ENCODE measurements at places on chromosomes 1 and 21.

- no peak for DNase-seq
Observed at GRCh38 chr1:246068217-246068512, 438.9 kb downstream of the SMYD3 start.

DNA sequence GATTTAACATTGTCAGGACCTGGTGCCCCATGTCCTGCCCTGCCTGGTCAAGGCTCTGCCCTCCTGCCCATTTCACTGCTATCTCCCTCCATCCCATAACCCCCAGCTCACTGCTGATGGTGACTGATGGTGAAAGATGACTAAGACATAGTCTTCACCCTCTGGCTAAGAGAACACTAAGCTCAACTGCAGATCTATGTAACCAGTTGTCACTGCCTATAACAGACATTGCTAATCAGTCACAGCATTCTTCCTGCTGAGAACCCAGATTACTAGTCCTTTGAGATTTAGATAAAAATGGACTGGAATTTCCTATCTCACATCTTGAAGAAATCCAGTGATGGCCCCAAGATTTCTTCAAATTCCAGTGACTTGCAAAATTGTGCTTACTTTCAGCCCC lies 8.0 kb upstream of the ZNF362 start:
- no peak for DNase-seq

GRCh38 chr1:42006836-42007235 lies 88.1 kb upstream of the HIVEP3 start:
- DNase-seq, result no peak

DNA sequence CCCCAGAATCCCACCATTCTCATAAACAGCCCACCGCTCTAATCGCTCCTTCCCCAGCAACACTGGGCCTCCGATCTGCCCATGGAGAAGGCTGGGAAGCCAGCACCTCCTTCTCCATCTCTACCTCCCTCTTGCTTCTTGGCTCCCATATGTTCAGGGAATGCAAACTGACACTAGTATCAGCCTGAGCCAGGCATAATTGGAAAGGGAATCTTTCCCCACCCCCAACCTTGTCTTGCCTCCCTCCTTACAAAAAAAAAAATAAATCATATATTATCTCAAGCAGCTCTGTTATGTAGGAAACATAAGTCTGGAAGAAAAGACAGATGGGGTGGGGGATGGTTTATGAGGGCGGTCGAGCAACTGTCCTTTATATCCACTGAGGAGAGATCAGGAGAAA lies 127.2 kb downstream of the NAV1 start:
- DNase-seq, result no peak

GRCh38 chr1:209249280-209249670 lies 334.2 kb upstream of the CAMK1G start:
- DNase-seq, result no peak

DNA sequence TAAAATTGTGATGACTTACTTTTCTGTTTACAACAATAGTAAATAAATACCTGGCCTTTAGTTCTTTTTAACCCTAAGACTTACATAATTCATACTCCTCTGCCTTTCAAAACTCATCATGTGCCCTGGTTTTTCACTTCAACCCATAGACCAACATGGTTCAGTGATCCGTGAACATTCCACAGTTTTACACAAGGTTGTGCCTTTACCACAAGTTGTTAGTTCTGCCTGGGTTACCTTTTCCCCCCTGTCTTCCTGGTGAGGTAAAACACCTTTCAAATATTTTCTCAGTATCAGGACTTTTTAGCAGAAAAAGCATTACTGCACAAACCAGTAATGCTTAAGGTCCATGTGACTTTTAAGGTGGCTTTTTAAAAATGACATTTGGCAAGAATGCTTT lies 1466.4 kb downstream of the PLA2G4A start:
- DNase-seq, result no peak

- DNase-seq, result no peak
Observed at GRCh38 chr1:186682736-186683135, 2.5 kb upstream of the PTGS2 start.

DNA sequence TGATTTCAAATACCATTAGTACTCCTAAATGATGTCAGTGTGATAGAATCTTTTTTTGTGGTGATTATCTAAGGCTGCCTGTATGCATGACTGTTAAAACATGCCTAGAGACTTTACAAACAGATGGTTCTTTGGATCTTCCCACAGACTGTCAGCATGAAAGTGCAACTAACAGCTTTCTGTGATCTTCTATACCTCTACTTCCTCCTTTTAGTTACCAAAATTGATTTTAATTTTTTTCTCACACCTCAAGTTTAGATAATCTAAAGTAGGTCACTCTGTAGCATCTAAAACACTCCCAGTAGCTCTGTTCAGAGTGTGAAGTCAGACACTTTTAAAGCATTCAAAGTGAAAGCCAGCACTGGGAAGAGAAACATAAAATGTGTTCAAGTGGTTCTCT lies 534.5 kb downstream of the PTPRC start:
- no peak for DNase-seq

GRCh38 chr21:27448960-27449359 lies 482.1 kb upstream of the ADAMTS5 start:
- no peak for DNase-seq

DNA sequence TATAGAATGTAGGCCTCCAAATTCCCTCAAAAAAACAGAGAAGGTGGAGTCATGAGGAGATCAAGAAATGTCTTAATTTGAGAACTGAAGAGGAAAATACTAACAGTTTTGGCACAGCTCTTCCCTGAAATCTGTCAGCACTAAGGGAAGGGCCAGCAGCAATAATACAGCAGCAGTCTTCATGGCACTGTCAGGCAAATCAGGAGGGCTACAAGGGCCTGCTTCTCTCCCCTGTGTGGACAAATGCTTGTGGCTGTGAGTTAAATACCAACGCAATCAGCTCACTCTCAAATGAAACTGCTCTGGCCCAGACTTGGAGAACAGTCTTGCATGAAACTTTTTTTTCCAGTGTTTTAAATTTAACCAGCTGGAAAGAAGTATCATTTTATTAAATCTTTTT lies 20.5 kb upstream of the CNN3 start:
- no peak for DNase-seq

DNA sequence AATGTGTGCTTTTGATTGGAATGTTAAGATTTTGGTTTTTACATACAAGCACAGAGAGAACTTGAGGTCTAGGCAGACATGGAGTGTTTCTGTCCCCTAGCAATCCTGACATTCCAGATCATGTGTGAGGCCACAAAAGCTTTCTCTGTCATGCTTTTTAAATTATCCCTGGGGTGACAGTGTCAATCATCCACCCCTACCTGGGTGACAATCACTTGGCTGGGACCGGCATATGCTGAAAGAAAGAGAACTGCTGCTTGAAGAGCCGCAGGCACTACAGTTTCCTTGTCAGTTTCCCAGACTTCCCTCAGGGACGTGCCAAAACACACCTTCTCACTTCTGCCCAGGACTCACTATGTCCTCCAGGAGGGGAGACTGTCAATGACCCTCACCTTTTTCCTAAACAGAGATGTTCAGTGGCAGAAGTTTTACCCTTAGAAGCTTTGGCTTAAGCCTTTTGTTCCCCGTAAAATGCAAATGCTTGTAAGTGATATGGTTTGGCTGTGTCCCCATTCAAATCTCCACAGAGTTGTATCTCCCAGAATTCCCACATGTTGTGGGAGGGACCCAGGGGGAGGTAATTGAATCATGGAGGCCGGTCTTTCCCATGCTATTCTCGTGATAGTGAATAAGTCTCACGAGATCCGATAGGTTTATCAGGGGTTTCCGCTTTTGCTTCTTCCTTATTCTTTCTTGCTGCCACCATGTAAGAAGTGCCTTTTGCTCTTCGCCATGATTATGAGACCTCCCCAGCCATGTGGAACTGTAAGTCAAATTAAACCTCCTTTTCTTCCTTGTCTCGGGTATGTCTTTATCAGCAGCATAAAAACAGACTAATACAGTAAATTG lies 217.4 kb downstream of the FGGY start:
- DNase-seq, result no peak

GRCh38 chr1:74502432-74502831 lies 10.0 kb downstream of the LRRC53 start:
- DNase-seq, result no peak

DNA sequence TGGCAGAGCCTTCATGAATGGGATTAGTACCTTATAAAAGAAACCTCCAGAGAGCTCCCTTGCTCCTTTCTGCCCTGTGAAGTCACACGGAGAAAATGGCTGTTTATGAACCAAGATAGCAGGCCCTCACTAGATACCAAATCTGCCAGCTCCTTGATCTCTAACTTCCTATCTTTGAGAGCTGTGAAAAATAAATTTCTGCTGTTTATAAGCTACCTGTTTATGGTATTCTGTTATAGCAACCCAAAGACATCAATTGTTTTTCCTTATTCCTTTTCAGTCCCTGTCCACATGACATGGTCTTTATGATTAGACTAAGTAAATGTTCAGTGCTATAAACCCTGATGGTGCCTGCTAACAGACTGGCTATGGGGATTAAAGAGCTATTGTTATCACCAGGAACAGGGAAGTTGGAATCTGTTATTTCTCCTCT lies 9.7 kb upstream of the STIL start:
- no peak for DNase-seq

DNA sequence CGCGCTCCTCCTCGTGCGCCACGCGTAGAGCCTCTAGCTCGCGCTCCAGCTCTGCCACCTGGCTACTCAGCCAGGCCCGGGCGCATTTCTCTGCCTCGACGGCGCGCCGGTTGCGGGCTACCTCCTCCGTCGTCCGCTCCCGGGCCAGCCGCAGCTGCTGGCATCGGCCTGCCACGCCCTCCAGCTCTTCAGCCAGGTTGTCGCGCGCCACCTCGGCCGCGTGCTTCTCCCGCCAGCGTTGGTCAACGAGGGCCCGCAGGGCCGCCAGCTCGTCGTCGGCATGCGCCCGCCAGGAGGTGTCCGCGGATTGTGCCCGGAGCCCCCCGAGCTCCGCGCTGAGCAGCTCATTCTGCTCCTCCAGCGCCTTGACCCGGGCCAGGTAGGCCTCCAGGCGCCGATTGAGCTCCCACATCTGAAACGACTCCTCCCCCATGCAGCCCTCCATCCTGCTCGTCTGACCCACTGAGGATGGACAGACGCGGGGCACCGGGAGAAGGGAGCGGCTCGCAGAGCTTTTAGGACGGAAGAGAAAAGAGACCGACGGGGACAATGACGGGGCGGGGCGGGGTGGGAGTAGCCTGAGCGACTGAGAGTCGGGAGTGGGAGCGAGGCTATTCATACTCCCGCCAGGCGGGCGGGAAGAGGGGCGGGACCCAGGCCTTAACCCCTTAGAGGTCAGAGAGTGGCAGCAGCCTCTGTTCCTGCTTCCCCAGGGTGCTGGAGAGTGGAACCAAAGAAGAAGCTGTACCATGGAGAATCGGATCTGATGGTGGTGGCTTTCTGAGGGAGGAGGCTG lies at the start of gene NES:
TSS of gene NES (minus strand) at position 588 of the 796 bp plus-strand sequence. CDS start at position 445, 143 bp downstream.
- no peak for DNase-seq

- no peak for DNase-seq
Observed at GRCh38 chr1:245440922-245441321, 286.1 kb downstream of the KIF26B start.

GRCh38 chr1:87111659-87112371 lies 197.4 kb downstream of the HS2ST1 start:
- no peak for DNase-seq

GRCh38 chr1:223834660-223835263 lies 11.0 kb downstream of the TP53BP2 start:
- no peak for DNase-seq

GRCh38 chr1:103509250-103509649 lies 16.2 kb upstream of the RNPC3 start:
- DNase-seq, result no peak

DNA sequence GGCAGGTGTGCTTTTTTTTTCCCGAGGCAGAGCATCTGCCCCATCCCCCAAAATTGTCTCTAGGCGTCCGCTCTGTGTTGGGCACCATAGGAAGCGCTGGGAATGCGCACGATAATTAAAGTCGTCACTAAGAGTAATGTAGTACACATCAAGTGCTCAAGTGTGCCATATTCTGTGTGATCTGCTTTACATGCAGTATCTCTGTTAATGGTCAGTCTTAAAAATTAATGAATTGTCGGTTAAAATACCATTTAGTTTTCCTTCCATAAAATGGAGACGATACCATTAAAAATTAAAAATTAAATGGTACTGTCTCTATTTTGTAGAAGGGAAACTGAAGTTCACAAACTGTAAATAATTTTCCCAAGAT lies 544 bp upstream of the CCT8 start:
- DNase-seq, result no peak

GRCh38 chr1:94540440-94541245 lies 916 bp downstream of the F3 start:
- DNase-seq, result no peak

GRCh38 chr1:29444782-29445729 lies 208.7 kb downstream of the PTPRU start:
- no peak for DNase-seq

GRCh38 chr1:224996266-224996665 lies 66.8 kb downstream of the DNAH14 start:
- DNase-seq, result no peak

GRCh38 chr1:179831225-179831624 lies 46.4 kb downstream of the TOR1AIP2 start:
- DNase-seq, result no peak

DNA sequence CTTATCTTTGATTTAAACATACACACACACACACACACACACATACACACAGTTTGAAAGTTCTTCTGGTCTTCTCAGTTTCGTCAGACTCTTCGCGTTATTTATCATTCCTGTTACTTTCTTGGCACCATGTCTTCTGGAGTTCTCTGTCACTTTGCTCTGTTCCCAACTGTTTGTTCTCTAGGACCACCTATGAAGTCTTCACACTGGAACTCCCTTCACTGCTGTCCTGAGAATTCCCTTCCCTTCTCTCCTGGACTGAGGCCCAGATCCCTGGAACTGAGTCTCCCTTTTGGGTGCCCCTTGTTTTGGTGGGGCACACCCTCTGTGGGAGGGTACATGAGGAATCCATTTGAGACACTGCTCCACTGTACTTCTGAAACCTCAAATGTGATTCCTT lies 30.5 kb downstream of the ALG14 start:
- DNase-seq, result no peak

- DNase-seq, result no peak
Observed at GRCh38 chr1:53702341-53702740, 36.6 kb downstream of the GLIS1 start.

DNA sequence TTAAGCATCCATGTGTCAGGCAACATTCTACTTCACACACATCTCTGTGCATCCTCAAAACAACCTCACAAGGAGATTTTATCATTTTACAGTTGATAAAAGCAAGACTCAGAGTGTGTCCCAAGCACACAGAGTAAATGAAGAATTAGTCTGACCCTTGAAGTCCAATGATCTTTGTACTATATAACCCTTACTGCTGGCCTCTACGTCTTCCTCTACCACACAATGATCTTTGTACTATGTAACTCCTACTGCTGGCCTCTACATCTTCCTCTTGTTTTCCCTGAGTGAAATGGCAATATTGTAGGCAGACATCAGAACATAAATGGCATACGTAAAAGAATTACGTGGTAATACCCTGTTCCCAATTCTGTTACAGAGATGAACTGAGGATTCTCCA lies 55.3 kb downstream of the AHCTF1 start:
- DNase-seq, result no peak

Measured in activated naive CD8-positive, alpha-beta T cell treated with anti-CD3 and anti-CD28 coated beads, Interleukin-2, amount 50 U/mL, for 24 hours (primary cell).